H7 (cell line): ENCODE measurements at places on chromosomes 7 and 10.

DNA sequence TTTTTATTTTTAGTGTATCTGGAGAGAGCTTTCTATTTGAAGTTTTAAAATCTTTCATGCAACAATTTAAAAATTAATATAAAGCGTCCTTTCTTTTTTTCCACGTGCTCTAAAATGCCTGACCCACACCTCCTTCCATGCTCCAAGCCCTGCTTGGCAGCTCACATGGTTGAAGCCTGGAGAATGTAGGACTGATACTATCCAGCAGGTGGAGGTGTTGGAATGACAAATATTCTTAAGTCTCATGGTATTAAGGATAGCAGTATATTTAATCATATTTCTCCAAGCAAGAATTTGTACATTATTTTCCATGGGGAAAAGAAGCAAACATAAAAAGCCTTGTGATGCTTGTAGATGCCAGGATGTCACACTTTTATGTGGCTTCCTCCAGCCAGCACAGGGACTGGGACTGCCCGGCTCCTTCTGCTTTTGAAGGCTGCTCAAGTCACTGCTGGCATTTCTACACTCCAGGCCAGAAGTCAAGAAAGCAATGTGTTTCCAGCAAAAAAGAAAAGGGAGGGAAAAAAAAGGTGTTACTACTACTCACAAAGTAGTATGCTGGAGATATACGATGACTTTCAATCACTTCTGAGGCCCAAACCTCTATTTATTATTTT lies 49.7 kb downstream of the BZW2 start:
- peak; percentile 19 for DNase-seq

GRCh38 chr10:88541116-88541626 lies 41.9 kb downstream of the RNLS start:
- DNase-seq, result no peak

DNA sequence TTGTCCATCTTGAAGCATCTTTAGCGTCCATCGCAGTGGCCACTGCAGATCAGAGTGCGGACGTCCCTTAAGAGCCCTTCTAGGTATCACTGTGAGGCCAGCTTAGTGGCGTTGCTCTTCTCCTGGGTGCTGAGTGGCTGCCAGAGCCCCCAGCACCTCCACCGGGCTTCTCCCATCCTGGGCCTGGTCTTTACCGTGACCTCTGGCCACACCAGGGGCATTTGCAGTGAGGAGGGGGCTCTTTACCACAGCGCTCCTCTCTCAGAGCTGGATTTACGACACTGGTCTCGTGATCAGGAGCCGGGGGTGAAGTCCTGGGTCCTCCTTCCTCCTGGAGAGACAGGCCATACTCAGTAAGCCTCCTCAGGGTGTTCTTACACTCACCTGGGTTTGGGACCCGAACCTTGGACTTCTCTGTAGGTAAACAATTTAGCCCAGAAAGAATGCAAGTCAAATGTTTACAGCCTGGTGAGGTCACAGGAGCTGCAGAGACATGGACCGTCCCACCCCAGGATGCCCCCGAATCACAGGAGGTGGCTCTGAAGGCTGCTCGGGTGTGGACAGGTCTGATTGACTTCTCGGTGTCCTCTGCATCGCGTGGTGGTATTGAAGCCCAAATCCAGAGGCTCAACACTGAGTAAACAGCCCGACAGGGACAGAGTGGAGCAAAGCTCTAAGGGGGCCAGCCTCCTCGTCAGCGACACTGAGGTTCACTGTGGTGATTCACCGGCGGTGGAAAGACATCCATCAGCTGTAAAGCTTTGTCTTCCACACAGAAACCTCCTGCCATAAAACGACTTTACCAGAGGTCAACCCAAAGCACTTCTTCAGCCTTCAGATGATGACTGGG lies 33.0 kb downstream of the JAKMIP3 start:
- no peak for DNase-seq

DNA sequence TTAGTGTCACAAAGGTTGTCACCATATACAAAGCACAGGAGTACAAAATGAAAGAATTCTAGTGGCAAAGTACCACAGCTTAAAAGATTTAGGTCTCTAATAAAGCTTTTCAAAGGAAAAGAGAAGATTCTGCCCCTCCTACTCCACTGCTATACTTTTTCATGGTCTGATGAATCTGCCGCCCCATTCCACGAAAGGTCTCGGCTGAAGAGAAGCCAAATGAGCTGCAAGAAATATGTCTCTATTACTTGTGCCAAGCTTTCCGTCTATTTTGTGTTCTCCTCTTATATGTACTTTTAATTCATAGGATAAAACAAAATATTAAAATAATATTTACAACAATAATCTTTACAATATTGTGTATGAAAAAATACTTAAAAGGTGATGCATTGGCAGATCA lies 222.6 kb downstream of the ANK3 start:
- DNase-seq, result no peak

GRCh38 chr10:5643346-5644067 lies 22.9 kb downstream of the ASB13 start:
- no peak for DNase-seq

DNA sequence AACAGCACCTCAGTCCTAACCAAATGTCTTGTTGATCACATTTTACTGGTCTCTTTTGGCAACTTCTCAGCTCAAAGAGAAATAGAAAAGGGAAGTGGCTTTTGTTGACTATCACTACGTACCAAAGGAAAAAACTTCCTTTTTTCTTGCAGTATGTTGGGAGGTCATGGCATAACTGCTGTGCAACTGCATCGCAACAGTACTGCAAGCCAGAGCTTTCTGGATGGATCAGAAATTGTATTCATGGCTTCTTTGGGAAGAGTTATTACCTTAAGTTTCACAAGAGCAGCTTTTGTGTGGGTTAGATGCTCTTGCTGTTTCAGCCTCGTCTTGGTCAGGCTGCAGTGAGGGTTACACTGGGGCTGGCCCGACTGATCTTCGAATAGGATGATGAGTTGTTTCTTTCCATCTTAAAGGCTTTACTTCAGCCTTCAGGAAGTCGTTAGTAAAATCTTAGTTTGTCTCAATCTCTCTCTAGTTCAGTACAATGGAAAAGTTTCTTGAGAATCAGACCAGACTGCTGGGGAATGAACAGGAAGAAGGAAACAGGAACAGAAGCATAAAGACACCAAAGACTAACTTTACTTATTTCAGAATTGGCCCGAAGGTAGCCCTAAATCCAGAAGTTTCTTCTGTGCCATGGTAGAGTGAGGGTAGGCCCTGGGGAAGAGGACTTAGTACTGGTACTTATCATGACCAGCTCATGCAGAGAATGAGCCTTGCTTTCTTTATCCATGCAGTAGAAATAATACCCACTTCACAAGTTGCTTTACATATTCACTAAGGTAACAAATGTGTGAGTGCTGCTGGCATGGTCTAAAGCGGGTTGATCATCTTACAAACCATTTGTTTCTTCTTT lies 153.6 kb downstream of the CELF2 start:
- no peak for DNase-seq

DNA sequence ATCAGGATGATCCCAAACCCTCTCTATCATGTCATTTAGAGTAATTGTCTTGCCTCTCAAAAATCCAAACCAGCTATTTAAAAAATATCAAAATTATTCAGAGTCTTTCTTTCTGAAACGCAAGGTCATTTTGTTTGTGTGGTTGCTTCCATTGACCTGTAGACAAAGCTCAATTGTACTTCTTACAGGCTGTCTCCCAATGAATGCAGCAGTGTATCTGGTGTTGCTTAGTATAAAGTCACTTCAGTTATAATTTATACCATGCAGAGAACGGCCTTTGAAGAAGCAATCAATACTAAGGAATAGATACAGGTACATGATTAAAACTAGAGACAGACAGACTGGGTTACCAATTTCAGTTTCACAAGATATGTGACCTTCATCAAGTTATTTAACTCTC lies 80.9 kb downstream of the DOCK4 start:
- DNase-seq, result no peak

GRCh38 chr10:29667191-29667590 lies 32.4 kb upstream of the SVIL start:
- peak; percentile 16 for DNase-seq

DNA sequence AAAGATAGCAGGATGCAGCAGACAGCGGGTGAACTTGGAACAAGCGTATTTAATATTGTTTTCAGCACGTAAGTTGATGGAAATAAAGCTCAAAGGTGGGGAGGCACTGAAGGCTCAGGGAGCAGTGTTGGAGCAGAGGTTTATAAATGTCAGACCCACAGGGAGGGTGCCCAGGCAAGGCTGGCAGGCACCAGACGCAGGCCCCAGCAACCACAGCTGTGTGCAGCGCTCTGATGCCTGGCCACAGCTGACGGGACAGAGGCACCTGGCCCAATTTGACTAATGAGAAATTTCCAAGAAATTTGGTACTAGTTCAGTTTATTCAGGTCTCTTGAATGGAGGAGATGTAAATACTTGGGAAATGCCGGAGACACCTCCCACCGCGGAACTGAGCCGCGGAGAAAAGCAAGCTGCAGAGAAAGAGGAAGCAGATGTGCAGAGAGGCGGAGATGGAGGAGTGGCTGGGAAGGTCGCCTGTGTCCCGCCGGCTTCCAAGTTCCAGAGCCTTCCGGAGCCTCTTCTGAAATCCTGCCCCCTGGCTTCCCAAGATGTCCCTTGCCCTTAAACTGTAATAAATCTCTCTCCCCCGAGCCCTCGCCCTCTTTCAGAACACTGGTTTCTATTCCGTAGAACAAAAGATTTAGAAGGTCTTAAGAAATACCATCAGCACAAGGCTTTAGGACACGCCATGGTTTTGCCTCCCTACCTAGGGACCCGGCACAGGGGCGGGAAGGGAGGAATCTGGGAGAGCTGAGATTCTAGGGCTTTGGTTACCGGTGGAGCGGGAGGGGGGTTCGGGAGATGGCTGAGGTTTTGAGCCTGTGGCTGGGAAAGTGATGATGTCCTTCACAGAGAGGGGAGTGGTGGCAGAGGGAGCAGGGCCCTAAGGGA lies 38.4 kb upstream of the PLXNA4 start:
- peak; percentile 86 for DNase-seq

GRCh38 chr10:18043148-18044006 lies 91.7 kb downstream of the SLC39A12 start:
- DNase-seq, result no peak

GRCh38 chr7:1668396-1669063 lies 1.5 kb upstream of the ELFN1 start:
- DNase-seq, result peak; percentile 76

DNA sequence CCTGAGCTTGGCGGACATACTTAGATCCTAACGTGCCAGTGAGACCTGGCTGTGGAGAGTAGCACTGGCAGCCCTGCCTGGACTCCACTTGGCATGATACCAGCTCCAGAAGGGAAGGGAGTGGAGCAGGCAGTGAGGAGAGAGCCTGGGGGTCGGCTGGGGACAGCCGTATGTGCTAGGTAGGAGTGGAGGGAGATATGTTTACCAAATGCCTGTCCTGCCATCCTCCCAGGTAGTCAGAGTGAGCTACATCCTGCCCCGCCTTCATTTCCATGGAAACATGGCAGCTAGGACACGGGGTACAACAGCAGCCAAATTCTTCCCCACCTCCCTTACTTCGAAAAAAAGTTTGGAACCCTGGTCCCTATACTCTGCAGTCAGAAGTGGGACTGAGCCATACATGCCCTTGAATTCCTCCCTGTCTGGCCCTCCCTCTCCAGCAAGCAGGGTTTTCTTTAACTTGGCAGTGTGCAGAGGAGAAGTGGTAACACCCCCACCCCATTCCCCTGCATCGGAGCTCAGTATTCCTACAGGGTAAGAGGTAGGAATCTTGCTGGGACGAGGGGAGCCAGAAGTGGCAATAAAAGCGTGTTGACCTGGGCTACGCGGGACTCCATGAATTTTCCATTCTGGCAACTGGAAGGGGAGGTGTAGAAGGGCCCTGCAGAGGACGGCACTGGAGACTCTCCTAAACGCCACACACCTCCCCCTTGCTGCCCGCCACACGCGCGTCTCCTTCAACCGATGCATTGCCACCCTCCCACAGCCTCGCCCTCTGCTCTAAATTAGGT lies 20.0 kb upstream of the SMO start:
- DNase-seq, result peak; percentile 70

GRCh38 chr10:74753442-74754211 lies 72.8 kb upstream of the KAT6B start:
- peak; percentile 56 for DNase-seq

GRCh38 chr7:101686030-101686429 lies 56.9 kb upstream of the MYL10 start:
- DNase-seq, result no peak

GRCh38 chr10:13681095-13681494 lies 94.3 kb downstream of the PRPF18 start:
- DNase-seq, result no peak

- no peak for DNase-seq
These were observed 246.7 kb upstream of the CTBP2 start for GRCh38 chr10:125407000-125407502.

- no peak for DNase-seq
These were observed 965 bp upstream of the PROSER2 start for GRCh38 chr10:11822026-11822756.

- DNase-seq, result no peak
These were observed 19.8 kb upstream of the ALOX5 start for GRCh38 chr10:45354261-45354660.

GRCh38 chr10:61063901-61064300 lies 119.9 kb upstream of the RHOBTB1 start:
- no peak for DNase-seq
